ENCODE measurements at places on chromosomes 5 and 9.

- no peak for DNase-seq
These were observed 248.7 kb downstream of the SPOCK1 start for GRCh38 chr5:137250421-137250820.

- no peak for DNase-seq
These were observed 57.9 kb upstream of the MIER3 start for GRCh38 chr5:57009811-57010210.

DNA sequence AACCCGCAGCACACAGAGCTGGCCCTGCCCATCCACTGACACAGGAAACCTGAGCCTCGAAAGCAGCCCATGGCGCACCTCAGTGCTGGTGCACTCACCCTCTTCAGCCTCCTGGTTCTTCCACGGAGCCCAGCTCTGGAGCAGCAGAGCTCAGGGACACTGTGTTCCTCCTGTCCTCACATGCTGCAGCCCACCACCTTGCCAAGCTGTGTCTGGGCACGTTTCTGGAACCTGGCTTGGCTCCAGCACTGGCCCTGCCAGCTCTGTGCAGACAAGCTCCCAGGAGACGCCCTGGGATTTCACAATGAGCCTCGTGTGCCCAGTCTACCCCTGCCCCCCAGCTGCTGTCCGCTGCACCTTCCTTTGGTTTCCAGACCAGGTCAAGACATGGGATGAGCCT is 119.5 kb downstream of the SYK start:
- DNase-seq: no peak

- DNase-seq: peak; percentile 56
These were observed 34.2 kb upstream of the TIFAB start for GRCh38 chr5:135486131-135487036.

- no peak for DNase-seq
These were observed 3.2 kb downstream of the OTP start for GRCh38 chr5:77635067-77635916.

- DNase-seq: no peak
These were observed 46.2 kb downstream of the GALNT10 start for GRCh38 chr5:154236536-154237375.

- no peak for DNase-seq
These were observed 7.9 kb upstream of the IER5L start for GRCh38 chr9:129185991-129186390.

DNA sequence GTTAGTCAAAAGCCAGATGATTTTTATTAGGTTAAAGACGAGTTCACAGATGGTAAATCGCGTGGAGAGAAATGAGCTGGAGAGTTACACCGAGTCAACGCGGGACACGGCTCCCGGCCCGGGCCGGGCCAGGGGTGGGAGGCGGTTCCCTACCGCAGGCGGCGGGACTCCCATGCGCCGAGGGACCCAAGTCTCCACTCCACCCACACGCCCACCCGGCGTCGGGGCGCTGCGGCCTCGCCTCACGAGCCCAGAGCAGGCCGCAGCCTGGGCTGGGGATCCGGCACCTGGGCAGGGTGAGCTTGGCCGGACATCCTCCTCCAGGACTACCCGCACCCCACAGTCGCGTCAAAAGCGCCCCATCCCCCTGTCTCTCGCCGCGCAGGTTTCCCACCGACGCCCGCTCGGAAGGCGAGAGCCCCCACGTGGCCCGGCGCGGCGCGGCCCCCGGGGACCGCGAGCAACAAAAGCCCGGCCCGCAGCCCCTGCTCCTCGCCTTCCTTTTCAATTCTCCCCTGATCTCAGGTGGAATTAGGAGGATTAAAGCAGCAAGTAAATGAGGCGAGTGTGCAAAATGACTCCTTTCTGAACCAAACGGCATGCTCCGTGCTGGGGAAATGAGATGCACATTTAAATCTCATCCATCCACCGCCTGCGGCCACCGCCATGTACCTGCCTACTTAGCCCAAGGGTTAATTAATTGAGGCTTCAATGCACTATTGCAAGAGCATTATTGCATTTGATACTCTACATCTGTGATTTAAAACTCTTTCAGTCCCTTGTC is 196.5 kb upstream of the TBCA start:
- DNase-seq: no peak

DNA sequence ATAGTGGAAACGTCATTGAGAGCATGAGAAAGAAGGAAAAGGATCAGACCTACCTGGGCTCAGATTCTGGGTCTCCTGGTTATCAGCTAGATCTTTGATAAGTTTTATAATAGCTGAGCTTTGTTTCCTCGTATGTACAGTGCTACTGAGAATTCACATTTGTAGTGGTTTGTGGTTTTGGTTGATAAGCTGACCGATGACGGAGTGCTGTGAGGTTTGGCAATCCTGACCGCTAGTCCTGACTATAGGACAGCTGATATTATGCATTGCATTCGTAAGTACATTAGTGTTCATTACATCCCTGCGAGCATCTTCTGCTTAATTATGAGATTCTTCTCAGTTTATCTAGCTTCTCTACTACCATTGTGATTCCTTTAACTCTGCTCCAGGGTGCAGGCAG is 190.7 kb upstream of the SLC27A6 start:
- DNase-seq: no peak

DNA sequence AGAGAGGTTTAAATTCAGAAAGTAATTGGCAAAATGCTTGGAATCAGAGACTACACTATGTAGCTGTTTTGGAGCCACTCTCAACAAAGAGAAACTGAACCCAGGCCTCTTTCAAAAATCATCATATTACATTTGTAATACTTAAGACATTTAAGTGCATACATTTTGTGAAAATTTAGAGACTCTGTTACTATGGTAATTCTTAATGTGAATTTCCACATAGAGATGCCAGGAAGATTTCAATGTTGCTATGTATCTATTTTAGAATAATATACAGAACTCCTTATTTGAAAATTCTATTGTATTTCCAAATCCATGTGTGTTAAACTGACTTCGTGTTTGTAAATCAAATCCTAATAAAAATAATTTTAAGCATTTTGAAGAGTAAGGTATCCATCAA is 1260.9 kb upstream of the C9orf72 start:
- DNase-seq: no peak

- DNase-seq: no peak
These were observed 8.3 kb downstream of the NDUFS6 start for GRCh38 chr5:1809416-1810035.

- DNase-seq: no peak
These were observed 233.2 kb downstream of the FBXL17 start for GRCh38 chr5:108148715-108149139.

GRCh38 chr9:100587375-100587774 is 9.5 kb downstream of the CAVIN4 start:
- no peak for DNase-seq

DNA sequence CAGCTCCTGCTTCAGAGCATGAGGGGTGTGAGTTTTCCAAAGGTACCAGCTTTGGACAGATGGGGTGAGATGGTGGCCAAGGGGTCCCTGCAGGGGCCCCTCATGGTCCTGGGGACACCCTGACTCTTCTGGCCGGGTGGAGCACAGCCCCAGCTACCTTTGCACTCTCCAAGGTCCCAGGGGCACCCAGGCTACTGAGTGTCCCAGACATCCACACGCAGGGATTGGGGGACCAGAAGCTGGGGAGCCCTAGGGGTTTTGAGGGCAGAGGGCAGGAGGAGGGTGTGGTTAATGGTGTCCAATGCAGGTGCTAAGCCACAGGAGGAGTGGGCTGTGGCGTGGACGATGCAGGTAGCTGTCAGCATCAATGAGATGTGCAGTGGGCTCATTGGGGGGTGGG is 16.0 kb upstream of the CLPTM1L start:
- DNase-seq: no peak

DNA sequence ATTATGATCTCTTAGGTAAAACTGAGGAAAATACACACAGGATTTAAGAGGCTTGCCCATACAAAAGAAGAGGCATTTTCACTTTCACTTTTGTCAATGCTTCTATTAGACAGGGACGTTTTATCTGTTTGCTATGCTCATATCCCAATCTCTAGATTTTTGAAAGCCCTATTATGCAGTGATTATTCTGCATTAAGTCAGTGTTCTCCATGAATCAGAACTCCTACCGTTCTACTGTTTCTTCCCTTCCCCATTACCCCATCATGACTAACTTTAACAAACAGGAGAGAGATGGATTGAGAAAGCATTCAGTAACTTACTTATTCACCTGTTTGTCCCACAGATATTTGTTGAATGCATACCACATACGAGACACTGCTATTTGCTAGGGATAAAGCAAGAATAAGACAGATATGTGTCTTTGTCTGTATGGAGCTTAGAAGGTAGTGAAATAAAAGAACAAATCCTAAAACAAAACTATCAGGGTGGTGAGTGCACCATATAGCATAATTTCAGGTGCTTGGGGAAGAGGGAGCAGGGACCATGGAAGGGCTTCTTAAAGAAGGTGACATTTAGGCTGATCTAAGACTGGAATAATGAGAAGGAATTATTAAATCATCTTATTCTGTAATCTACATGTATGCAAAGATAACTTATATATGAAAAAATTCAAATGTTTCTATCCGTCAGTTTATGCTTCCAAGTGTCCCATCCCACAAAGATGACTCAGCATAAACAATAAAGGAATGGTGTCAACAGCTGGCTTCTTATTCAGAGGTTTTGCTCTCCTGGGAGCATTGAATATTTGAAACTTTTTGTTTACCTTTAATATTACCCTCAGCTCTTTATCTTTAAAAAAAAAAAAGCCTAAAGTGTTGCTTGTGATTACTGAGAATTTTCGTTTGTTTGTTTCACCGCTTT is 328.1 kb downstream of the HINT1 start:
- DNase-seq: peak; percentile 23

- no peak for DNase-seq
These were observed 43.4 kb downstream of the NFIB start for GRCh38 chr9:14270358-14271092.

DNA sequence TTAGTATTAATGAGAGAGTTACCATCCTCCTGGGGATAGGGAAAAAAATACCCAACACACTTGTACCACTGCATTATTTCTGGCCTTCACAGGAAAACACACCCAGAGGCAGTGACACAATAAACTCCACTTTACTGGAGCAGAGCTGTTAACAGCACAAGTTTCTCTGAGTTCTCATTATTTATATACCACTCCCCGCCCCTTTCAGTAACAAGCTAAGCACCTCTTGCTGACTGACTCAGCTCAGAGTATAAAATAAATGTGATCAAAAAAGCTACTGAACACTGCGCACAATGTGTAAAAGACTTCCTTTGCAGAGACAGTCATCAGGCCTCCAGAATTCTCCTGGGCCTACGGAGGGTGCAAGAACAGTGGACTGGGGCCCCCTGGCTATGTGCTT is 21.6 kb downstream of the KLF9 start:
- no peak for DNase-seq

DNA sequence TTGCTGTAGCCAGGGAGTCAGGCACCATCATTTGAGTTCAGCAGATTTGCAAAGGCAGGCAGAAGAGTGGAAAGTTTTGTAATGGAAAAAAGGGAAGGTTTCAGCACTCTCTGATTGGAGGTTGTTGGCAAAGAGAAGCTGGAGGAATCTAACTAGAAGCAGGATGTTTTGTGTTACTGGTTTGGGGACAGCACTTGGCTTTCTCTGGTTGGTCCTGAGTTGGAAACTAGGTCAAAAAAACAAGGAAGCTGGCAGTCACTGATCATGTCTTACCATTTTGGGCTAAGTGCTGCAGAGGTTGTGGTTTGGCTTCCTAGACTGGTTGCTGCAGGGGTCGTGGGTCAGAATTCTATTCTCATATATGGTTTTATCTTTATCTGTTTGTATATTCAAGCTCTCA is 189.8 kb downstream of the DRD1 start:
- DNase-seq: no peak

DNA sequence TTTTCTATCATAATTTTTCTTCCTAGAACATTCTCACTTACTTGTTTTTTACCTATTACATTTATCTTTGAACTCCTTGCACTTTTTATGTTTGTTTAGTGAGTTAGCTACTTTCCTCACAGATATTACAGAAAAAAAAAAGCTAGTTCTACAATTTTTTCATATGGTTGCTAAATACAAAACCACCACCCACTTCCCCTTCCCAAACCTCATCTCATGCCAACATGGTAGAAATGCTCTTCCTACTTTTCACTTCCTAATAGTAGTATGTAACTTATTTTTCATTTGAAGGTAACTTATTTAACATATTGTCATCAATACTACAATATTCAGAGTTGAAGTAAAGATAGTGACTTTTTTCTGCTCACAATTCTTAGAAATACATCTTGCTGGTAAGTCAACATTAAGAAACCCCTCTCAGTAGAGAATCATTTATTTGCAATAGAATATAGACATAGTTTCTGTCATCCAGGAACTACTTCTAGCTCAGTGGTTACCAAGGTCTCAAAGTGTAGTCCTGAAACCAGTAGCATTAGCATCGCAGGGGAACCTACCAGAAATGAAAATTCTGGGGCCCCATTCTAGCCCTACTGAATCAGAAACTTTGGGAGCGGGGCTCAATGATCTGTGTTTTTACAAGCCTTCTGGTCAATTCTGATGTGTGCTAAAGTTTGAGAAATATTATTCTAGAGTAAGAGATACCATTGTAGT is 1124.6 kb downstream of the DTWD2 start:
- DNase-seq: no peak

DNA sequence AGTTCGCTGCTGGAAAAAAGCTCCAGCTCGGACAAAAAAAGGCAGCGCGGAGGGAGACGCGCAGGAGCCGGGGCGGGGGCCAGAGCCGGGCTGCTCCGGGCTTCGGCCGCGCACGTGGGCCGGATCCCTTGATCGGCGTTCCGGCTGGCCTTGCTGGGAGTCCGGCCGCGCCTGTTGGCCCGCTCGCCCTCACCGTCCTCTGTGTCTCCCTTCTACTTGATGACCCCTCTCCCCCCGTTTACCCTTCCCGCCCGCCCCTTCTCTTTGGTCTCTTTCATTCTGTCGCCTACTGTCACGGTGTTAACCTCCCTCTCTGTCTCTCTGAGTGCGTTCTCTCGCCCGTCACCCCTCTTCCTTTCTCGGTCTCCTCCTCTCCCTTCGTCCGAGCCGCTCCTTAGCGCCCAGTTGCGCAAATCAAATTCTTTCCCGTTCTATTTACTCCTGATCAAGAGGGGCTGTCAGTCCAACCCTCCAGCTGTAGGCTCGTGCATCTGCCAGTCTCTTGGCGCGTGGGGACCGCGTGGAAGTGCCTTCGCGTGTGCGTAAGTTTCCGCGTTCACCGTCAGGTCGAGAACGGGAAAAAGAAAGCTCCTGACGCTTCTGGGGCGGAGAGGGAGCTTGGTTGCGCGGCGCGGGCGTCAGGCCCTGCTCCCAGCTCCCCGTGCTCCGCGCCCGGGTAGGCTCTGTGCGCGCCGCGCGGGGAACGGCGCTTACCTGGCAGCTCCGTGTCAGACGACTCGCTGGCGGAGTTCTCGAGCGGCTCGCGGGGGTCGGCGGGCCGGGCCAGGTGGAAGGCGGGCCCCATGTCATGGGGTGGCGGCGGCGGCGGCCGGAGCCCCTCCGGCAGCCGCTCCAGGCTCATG is 798 bp downstream of the PITX1 start:
- DNase-seq: peak; percentile 32

DNA sequence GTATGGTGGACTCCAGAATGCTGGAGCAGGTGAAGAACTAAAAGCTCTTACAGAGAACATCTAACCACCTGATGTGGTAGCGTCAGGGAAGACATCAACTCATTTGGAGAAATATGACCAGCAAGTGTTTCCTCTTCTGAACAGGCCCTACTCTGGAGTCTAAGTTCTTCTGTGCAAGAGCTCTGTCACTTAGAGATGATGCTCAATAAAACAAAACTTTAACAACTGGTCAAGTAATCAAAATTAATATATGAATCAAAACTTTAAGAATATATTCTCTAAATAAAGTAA is 85.8 kb downstream of the CYFIP2 start:
- DNase-seq: no peak

GRCh38 chr5:55211184-55211874 is 15.8 kb downstream of the MCIDAS start:
- DNase-seq: no peak

GRCh38 chr5:30846171-30846570 is 347.3 kb upstream of the CDH6 start:
- DNase-seq: no peak

GRCh38 chr5:73374520-73375190 is 73.9 kb downstream of the FOXD1 start:
- DNase-seq: no peak

All from NCI-H2029 treated with DMSO at 0.1 percent for 48 hours (cell line).